ENCODE measurements at places on chromosomes 13 and 19.

GRCh38 chr13:51252954-51253532, 30.8 kb downstream of the FAM124A start:
- DNase-seq, result no peak

DNA sequence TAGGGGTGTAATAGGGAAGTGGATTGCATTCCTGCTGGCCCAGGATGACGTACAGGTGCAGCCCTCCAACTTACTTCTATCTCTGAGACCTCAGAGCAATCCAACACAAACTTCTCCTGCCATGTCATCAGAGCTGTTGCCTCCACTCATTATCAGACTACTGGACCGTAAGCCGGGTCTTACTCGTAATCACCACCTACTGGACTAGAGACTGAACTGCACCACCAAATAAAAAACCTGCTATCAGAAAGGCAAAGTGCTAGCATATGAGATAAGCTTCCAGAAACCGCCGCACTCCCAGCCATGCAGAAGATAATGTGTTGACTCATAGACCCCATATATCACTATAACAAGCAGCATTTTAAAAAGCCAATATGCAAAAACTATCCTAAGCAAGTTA, 102.0 kb downstream of the SLITRK1 start:
- no peak for DNase-seq

DNA sequence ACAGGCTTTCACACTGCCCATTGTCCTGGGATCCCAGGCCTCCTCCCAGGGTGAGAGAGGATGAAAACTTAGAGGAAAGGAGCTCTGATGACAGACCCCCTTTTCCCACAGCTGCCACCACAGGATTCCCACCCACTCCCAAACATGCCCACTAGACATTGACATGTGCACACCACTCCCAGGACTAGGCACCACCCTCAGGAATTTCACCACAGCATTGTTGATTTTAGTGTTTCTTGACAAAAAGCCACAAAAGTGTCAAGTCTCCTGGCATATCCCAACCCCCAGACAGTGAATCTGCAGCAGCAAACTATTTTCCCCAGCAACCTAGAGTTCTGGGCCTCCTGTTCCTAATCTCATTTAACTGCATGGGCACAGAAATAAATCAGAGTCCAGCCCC, 10.1 kb downstream of the ZNF714 start:
- DNase-seq, result no peak

GRCh38 chr13:39266426-39266825, 228.2 kb downstream of the NHLRC3 start:
- no peak for DNase-seq

GRCh38 chr13:44153496-44153895, 220.1 kb upstream of the SERP2 start:
- no peak for DNase-seq

- DNase-seq, result no peak
Measured at GRCh38 chr19:55324662-55325061, 479 bp downstream of the TMEM150B start.

DNA sequence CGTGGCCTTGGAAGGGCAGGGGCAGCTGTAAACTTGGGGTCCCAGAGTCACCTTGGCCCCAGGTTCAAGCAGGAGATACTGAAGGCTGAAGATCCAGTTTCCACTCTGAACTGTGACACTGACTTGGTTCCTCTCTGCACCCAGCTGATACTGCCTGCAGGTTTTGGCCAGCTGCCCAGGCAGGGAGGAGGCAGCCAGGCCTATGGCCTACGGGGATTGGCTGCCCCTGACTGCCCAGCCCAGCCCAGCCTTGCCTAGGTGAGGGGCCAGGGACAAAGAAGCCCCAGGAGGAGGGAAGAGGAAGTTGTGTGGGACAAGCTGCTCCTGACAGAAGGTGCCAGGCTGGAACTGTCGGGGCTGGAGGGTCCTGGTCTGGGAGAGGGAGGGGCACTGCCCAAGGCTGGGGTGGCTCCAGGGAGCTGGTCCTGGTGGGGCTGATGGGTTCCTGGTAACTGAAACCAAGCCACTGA, 51.7 kb upstream of the CYP4F8 start:
- DNase-seq, result no peak

DNA sequence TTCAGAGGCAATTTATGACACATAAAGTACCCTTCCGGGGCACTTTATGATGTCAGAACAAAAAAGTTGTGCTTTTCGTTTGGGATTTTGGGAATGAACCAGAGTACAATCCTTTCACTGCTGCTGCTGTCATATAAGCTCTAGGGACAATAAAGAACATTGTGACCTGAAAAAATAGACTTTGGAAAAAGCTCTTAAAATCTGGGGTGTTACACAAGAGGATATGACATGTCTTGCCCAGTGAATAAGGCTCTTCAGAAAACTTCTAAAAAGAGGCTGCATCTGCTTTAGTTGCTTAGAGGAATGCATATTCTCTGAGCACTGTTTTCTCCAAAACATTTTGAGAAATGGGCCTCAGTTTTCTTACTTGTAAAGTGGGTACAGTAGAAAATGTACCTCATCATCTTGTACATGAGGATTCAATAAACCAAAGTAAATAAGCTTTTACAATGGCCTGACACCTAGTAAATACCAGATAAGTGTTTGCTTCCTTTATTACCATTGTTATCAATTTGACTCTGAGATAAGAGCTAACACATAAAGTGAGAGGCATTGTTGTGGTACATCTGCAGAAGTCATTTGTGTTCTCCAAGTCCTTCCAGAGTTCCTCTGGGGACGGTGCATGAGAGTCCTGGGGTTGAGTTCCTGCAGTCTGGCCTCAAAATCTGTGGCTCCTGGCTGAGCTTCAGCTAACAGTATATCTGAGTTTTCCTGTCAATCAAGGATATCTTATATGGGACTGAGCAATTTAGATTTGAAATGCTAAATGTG, 67.4 kb upstream of the EDNRB start:
- no peak for DNase-seq

- DNase-seq, result no peak
Measured at GRCh38 chr19:17725422-17726078, 6.3 kb downstream of the MAP1S start.

- DNase-seq, result no peak
Measured at GRCh38 chr19:35856546-35857149, at the start of gene KIRREL2. Gene KIRREL2, plus strand, starts transcription at chr19:35856911. Its CDS starts 209 bp downstream, at chr19:35857120.

DNA sequence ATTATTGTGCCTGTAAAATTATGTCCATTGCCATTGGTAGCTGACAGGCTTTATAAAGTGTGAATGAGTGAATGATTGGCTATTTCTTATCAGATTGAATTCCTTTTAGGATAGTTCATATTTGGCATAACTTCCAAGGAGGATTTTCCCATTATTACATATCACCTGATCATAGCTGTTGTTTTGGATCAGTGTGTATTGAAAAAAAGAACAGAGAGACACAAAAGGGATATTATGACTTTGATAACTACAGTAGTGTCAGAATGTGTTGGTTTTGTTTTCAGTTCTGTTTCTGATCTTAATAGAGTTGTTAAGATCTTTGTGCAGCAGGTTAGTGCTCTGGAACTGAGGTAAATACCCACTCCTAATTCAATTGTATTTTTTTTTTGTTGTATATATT, 103.8 kb downstream of the LRCH1 start:
- DNase-seq, result no peak

GRCh38 chr13:31131470-31131961, 30.2 kb downstream of the HSPH1 start:
- no peak for DNase-seq
